ENCODE measurements at places on chromosomes 7 and 10. TPM values are rescaled to one million over a fixed set of nuclear protein-coding genes. Genes with fewer than 3 reads are reported as not detected.
A peak's percentile ranks its signal among the peaks of the same experiment; 100 is the strongest.

The MEOX2 gene
- total RNA-seq, result not detected

The PNLIPRP1 gene
- total RNA-seq, result not detected

DNA sequence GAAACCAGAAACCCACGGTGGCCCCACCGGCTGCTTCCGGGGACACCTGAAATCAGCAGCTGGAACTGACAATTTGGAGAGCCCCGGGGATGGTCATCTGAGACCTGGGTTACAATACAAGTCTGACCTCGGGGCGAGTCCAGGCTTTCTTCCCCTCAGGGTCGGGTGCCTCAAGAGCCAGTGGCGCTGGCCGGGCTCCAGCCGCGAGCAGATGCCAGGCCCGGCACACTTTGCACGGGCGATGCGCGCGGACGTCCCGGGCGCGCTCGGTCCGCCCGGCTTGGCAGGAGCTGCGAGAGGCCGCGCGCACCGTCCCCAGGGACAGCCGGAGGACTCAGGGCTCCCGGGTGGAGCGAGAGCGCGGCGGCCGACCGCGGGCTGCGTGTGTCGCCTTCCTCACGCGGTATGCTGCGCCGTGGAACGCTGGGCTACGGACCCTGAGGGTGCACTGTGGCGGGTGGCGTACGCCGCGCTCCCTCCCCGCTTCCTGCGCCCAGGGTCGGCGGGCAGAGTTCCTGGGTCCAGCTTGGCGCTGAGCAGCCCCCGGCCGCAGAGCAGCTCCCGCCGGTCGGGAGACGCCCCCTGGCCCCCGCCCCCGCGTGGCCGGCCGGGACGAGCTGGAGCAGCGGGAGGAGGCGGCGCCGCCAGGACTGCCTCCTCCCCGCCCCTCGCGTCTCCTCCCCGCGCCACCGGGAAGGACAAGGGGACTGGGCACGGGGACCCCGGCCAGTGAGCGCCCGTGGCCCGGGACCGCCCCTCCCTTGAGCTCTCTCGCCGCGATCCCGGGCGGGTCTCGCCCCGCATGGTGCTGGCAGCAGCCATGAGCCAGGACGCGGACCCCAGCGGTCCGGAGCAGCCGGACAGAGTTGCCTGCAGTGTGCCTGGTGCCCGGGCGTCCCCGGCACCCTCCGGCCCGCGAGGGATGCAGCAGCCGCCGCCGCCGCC, at the start of gene RBM20:
Gene RBM20 (plus strand): TSS at position 684 of the 945 bp plus-strand sequence. CDS start 119 bp downstream, at position 803.
- H3K27ac ChIP-seq, result no peak within 1 kb of the TSS
- DNase-seq, result no peak
- H3K4me3 ChIP-seq, result peak within 1 kb of the TSS; percentile 83

- H3K27ac ChIP-seq, result no peak overlapping the region
- H3K36me3 ChIP-seq, result no peaks in the 10 kb centered on the region
- no peaks in the 10 kb centered on the region for H3K27me3 ChIP-seq
- H3K4me1 ChIP-seq, result peaks cover 29% of the 10 kb centered on the region
- DNase-seq, result no peak
- no peak overlapping the region for H3K4me3 ChIP-seq
These were observed 123.6 kb downstream of the UBE2H start for GRCh38 chr7:129828989-129829736.

GRCh38 chr10:132745511-132745910, 40.4 kb downstream of the NKX6-2 start:
- no peaks in the 10 kb centered on the region for H3K36me3 ChIP-seq
- H3K27ac ChIP-seq, result no peak overlapping the region
- H3K4me1 ChIP-seq, result no peaks in the 10 kb centered on the region
- DNase-seq, result no peak

- no peaks in the 10 kb centered on the region for H3K27me3 ChIP-seq
- no peak overlapping the region for H3K4me3 ChIP-seq
- no peak for DNase-seq
- H3K27ac ChIP-seq, result no peak overlapping the region
These were observed 164.5 kb downstream of the DGKB start for GRCh38 chr7:14738086-14738485.

DNA sequence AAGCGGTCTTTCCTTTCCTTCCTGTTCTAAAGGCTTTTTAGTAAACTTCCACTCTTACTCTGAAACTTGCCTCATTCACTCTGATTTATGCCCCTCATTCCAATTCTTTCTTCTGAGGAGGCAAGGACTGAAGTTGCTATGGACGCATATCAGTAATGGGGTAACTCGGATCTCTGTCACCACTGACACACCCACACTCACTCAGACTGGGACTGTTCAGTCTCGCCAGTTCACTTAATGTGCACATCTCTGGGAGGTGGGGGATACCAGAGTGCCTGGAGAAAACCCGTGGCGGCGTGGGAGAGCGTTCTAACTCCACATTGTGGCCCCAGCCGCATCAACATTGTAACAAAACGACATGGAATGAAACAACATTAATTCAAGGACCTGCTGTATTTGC, 1139.3 kb upstream of the CELF2 start:
- no peaks in the 10 kb centered on the region for H3K4me1 ChIP-seq
- no peak overlapping the region for H3K27ac ChIP-seq
- no peak for DNase-seq
- H3K27me3 ChIP-seq, result no peaks in the 10 kb centered on the region
- no peaks in the 10 kb centered on the region for H3K36me3 ChIP-seq

Data from T-helper 17 cell (primary cell).